ENCODE measurements at places on chromosomes 16 and 17. TPM values are rescaled to one million over a fixed set of nuclear protein-coding genes. Genes with fewer than 3 reads are reported as not detected.

The HOXB1 gene
- 0.31 TPM for total RNA-seq

The ALDH3A2 gene
- 59.8 TPM for total RNA-seq

The ITGAL gene
- total RNA-seq = 8.9 TPM

The OTOP2 gene
- not detected for total RNA-seq

The TEKT5 gene
- total RNA-seq = 8.0 TPM

The SCARF1 gene
- total RNA-seq = 16.3 TPM

The HEATR3 gene
- 26.1 TPM for total RNA-seq

The BICDL2 gene
- 94.3 TPM for total RNA-seq

The GP1BA gene
- total RNA-seq = not detected

The PRAC2 gene
- total RNA-seq = not detected

The STH gene
- not detected for total RNA-seq

The HOXB3 gene
- 179 TPM for total RNA-seq

The ASGR2 gene
- total RNA-seq = not detected

The ADCY7 gene
- total RNA-seq = 18.6 TPM

The MT3 gene
- 1.5 TPM for total RNA-seq

The DOC2A gene
- total RNA-seq = 3.1 TPM

The SLC5A10 gene
- total RNA-seq = not detected

The SPATA22 gene
- total RNA-seq = not detected

The TLCD3B gene
- total RNA-seq = not detected

The UMOD gene
- not detected for total RNA-seq

The DRG2 gene
- total RNA-seq = 56.3 TPM

The PGAP3 gene
- 56.9 TPM for total RNA-seq

The PSMB3 gene
- 156 TPM for total RNA-seq

The CMTM1 gene
- 4.3 TPM for total RNA-seq

The CD300E gene
- 0.73 TPM for total RNA-seq

The MT1H gene
- not detected for total RNA-seq

The CCL8 gene
- not detected for total RNA-seq

The KRTAP9-4 gene
- total RNA-seq = not detected

The TOM1L1 gene
- 55.7 TPM for total RNA-seq

The HOXB9 gene
- total RNA-seq = 33.2 TPM

The SPATA32 gene
- not detected for total RNA-seq

The EVPLL gene
- 2.1 TPM for total RNA-seq

The ADGRG3 gene
- 2.2 TPM for total RNA-seq

The SOX15 gene
- 8.0 TPM for total RNA-seq

The GALR2 gene
- total RNA-seq = not detected

The GDPD1 gene
- total RNA-seq = 3.6 TPM

The TUBG2 gene
- total RNA-seq = 41.0 TPM

All from ureter (tissue), 1 donor.